ENCODE measurements at places on chromosomes 16 and 17.

DNA sequence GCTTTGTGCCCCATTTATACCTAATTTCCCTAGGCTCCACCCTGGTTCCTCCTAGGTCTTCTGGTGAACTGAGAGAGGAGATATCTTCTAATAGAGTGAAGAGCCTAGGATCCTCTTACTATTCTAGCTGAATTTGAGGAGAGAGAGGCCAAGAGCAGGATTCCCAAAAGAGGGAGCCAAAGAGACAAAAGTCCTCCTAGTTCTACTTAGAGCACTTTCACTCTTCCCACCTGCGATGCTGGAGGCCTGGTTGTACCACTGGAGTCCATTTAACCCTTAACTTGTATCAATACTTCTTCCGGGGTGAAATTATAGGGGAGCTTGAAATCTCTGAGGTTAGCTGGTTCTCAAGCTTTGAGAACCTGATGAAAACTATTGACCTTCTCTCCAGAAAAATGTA lies 3.4 kb upstream of the SSH2 start:
- peak; percentile 34 for DNase-seq

- peak; percentile 40 for DNase-seq
These were observed 308.7 kb upstream of the TNRC6C start for GRCh38 chr17:77649717-77650211.

DNA sequence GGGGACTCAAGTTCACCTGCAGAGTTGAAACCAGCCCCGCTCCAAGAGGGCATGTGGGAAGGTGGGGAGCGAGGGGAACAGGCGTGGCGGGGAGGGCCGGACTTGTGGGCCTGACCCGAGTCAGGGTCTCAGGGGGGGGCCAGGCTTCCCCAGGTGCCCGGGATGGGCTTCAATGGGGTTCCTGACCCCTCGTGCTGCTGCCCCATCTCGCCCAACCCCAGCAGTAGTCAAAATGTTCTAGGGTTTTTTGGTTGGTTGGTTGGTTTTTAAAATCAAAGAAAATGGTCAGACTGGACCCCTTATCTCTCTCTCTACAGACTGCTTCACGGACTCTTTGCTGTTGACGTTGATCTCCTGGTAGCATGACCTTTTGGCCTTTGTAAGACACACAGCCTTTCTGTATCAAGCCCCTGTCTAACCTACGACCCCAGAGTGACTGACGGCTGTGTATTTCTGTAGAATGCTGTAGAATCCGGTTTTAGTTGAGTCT lies 69.5 kb downstream of the AMFR start:
- DNase-seq: no peak

GRCh38 chr16:49399594-49400364 lies 26.2 kb downstream of the C16orf78 start:
- no peak for DNase-seq

DNA sequence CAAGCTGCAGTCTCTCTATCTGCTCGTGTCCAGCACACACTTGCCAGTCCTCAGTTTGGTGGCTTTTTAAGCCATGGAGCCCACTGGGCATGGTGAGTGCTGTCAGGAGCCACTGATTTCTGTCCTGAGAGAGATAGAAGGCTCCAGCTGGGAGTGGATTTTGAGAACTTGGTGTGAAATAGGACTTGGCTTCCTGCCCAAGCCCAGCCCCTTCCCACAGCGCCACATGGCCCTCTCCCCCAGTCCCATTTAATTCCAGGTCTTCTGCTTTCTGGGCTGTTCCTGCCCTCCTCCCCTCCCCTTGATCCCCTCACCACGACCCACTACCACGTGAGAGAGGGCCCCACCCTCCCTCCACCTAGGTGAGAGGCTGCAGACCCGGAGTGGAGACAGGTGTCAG lies 14.4 kb upstream of the ABCC3 start:
- no peak for DNase-seq

GRCh38 chr16:89563639-89564392 lies 3.3 kb downstream of the RPL13 start:
- no peak for DNase-seq

DNA sequence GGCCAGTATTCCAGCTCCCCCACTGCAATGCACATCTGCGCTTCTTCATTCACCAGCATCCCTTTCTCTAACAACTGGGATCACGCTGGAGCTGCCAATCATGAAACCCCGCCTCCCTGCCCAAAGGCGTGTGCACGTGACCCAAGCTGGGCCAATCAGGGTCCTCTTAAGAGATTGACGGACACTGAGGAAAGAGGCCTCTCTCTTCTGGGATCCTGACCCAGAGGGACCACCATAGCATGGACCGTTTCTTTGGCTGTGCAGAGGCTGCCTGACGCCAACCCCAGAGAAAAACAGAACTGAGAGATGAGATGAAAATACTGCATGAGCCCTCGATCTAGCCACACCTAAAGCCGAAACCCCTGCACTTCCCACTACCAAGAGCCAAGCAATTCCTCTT lies 32.0 kb downstream of the COTL1 start:
- DNase-seq: no peak

GRCh38 chr17:2123375-2124251 lies 68.7 kb downstream of the HIC1 start:
- peak; percentile 41 for DNase-seq

DNA sequence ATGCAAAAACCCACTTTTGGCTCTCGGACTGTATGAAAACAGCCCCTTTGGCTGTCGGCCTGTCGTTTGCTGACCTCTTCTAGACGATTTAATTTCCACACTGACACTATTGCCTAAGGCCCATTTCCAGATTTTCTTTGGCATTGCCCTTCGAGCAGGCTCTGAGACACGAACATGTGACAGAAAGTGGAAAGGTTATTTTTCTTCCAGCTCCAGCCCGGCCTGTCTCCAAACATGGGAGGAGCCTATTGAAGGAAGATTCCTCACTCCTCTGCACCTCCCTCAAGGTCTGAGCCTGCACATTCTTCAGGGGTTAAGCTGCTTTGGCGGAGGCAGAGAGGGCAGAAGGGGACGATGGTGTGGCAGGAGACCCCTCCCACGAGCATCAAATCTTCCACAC lies 85.9 kb upstream of the FOXF1 start:
- DNase-seq: no peak

DNA sequence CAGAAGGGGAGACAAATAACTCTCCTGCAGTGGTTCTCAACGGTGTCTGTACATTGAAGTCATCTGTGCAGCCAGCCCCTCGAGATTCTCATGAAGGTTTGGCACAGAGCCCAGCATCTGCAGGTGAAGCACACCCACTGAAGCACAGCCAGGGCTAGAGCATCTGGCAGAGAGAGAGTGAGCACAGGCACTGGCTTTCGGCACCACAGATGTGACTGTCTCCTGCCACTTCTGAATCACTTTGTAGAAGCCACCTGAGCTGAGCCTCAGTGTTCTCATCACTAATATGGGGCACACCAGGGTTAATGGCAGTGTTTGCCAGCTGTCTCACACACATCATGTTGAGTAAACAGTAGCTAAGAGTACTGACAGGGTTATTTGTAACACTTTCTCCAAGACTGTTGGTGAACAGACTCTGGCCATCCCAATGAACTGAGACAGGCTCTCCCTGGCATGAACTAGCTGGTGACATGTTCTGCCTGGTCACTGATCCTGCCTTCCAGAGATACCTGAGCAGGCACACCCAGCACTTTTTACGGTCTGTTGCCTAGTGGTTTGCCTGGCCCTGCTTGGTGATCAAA lies 10.9 kb downstream of the HSPB9 start:
- no peak for DNase-seq

GRCh38 chr17:8227238-8227581 lies 16.8 kb upstream of the AURKB start:
- DNase-seq: no peak

DNA sequence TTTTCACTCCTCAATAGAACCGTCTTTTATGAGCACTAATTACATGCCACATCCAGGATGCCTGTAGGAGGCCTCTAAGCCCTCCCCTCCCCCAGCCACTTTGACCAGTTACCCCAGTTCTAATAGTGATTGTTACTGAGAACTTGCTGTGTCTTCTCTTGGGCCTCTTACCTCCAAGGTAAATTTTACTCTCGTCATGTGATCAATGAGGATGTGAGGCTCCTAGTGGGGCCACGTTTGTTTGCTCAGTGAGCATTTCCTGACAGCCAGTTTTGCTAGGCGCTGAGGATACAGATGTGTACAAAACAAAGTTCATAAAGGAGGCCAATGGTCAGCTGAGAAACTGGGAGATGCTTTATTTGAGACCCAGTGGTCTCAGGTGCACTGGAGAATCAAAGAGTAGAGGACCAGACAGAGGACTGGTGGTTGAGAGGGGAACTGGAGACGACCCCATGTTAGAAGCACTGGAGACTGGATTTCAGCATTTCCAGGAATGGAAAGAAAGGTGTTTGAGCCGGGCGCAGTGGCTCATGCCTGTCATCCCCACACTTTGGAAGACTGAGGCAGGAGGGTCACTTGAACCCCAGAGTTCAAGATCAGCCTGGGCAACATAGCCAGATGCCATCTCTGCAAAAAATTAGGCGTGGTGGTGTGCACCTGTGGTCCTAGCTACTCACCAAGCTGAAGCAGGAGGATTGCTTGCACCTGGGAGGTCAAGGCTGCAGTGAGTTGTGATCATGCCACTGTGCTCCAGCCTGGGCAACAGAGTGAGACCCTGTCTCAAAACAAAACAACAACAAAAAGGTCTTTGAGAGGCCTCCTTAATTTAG lies 2.6 kb downstream of the ATP2C2 start:
- no peak for DNase-seq

- no peak for DNase-seq
These were observed 9.2 kb upstream of the SERPINF1 start for GRCh38 chr17:1752425-1753262.

GRCh38 chr17:31843070-31843745 lies 15.8 kb downstream of the COPRS start:
- peak; percentile 81 for DNase-seq

DNA sequence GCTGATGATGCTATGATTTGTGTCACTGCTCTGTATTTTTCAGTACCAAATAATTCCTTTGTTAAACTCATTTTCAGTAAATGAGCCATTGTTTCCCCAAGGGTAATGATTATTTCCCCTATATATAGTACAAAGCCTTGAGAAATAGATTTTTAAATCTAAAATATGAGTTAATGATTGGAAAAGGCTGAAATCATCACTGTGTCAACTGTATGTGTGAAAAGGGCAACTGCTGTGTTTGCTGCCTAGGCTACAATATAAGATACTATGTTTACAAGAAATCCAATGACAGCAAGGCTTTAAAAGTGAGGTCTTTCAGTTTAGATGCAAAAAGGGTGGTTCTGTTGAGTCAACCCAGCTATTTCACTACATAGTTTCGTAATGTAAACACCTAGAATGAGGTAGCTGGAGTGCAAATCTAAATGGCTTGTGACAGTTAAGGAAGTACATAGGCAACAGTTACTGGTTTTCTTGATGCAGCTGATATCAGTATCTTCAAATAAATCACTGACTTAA lies 15.3 kb downstream of the NLK start:
- DNase-seq: peak; percentile 9

- DNase-seq: no peak
These were observed 44.4 kb downstream of the IRX3 start for GRCh38 chr16:54242199-54242598.

DNA sequence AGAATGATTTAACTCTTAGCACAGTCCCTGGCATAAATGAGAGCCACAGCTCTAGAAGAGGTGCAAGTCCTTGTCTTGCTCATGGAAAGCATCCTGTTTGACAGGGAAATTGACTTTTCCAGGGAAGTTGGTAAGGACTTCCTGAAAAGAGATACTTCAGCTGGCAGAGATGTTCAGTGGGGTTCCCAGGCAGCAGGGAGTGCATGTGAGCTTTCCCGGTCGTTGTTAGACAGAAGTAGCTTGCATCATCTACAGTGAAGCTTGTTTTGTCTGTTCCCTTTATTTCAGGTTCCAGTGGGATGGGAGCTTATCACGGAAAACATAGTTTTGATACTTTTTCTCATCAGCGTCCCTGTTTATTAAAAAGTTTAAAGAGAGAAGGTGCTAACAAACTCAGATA lies 22.9 kb downstream of the ALDH3A2 start:
- peak; percentile 36 for DNase-seq

GRCh38 chr16:84194470-84195200 lies 3.7 kb downstream of the ADAD2 start:
- no peak for DNase-seq

DNA sequence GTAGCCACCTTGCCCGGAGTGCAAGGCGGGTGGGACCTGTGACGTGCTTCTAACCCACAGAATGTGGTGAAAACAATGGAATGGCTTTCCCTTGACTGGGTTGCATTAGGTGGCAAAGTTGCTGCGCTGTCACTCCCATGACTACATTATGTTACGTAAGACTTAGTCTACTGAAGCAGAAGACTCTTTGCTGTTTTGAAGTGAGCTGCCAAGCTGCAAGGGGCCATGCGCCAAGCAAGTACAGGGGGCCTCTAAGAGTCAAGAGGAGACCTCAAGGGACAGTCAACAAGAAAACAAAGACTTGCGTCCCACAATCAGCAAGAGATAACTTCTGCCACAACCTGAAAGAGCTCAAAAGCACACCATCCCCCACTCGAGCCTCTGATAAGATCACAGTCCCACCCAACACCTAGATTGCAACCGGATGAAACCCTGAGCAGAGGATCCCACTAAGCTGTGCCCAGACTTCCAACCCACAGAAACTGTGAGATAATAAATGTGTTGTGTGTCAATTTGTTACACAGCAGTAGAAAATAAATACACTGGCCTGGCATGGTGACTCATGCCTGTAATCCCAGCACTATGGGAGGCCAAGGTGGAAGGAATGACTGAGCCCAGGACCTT lies 16.5 kb downstream of the ANKRD11 start:
- peak; percentile 65 for DNase-seq

DNA sequence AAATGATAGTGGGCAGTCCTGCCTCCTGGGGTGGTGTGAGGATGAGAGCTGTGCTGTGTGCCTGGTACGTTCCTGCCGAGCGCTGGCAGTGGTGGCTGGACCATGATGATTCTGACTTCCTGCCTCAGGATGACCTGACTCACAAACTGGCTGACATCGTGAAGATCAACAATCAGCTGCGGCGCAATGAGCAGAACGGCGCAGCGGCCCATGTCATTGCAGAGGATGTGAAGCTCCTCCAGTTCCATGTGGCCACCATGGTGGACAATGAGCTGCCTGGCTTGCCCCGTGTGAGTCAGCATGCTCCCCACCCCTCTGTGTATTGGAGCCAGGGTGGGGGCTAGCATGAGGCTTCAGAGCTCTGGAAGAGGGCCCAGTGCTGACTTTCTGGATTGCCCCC lies 13.1 kb downstream of the POLR2A start:
- DNase-seq: no peak

Data from AG10803 (cell line).